ENCODE measurements at places on chromosomes 1 and 21.

DNA sequence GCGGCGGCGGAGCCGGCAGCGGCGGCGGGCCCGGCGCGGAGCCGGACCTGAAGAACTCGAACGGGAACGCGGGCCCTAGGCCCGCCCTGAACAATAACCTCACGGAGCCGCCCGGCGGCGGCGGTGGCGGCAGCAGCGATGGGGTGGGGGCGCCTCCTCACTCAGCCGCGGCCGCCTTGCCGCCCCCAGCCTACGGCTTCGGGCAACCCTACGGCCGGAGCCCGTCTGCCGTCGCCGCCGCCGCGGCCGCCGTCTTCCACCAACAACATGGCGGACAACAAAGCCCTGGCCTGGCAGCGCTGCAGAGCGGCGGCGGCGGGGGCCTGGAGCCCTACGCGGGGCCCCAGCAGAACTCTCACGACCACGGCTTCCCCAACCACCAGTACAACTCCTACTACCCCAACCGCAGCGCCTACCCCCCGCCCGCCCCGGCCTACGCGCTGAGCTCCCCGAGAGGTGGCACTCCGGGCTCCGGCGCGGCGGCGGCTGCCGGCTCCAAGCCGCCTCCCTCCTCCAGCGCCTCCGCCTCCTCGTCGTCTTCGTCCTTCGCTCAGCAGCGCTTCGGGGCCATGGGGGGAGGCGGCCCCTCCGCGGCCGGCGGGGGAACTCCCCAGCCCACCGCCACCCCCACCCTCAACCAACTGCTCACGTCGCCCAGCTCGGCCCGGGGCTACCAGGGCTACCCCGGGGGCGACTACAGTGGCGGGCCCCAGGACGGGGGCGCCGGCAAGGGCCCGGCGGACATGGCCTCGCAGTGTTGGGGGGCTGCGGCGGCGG, 1.0 kb downstream of the ARID1A start:
- peak; percentile 53 for DNase-seq

- DNase-seq, result no peak
Observed at GRCh38 chr1:86466986-86467385, 1.7 kb upstream of the CLCA1 start.

- DNase-seq, result no peak
Observed at GRCh38 chr1:166693673-166694297, 145.5 kb upstream of the POGK start.

- DNase-seq, result no peak
Observed at GRCh38 chr1:10691740-10692125, 104.7 kb downstream of the CASZ1 start.

DNA sequence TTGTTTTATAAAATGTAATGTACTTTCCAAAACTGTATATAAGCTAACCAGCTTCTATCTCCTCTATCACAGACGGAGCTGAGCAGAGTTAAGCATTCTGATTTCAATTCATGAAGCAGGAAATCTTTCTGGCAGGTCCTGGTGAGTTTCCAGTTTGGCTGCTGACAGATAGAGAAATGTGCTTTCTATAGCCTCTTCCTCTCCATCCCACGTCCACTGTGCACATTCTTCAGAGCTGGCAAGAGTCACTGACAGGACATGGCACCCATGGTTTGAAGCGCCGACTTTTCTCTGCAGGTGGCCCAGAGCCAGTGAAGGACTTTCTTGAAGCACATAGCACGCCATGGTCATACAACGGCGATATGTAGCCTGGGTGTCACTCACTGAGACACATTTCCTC, 52.3 kb upstream of the POU2F1 start:
- no peak for DNase-seq

GRCh38 chr1:65388908-65389695, 31.4 kb upstream of the LEPR start:
- no peak for DNase-seq

DNA sequence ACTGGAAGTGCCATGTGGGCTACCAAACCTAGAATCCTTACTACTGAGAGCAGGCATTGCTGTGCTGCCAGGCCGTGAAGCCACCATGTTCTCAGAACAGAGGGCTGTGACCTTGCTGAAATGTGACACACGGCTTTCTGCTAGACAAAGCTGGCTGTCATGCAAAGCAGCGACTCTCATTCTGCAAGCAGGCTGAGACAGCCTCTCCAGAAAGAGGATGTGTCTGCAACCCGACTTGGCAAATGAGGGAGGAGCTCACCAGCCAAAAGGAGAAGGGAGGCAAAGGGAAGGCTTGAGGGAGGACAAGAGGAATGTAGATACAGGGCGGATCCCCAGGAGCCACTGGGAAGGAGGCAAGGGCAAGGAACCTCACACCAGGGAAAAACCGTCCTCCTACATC, 85.7 kb upstream of the KRTAP19-8 start:
- DNase-seq, result no peak

GRCh38 chr1:48591181-48591580, 119.2 kb upstream of the SPATA6 start:
- DNase-seq, result no peak

DNA sequence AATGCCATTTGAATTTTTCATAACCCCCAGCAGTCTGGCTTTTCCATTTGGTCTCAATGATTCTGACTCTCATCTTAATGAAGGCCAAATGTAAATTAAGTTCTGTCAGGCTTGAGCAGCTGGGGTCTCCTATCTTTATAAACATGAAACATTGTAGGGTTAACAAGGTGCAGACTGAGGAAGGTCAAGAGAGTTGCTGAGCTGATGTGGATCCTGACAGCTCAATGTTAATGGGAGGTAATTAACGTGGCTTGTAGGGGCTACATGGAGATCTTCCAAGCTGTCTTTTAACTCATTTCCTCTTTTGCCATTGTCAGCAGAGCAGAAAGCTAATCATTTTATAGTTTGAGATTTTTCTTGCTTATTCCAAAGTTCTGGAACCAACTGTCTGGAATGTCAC, 55.2 kb downstream of the FGGY start:
- no peak for DNase-seq

DNA sequence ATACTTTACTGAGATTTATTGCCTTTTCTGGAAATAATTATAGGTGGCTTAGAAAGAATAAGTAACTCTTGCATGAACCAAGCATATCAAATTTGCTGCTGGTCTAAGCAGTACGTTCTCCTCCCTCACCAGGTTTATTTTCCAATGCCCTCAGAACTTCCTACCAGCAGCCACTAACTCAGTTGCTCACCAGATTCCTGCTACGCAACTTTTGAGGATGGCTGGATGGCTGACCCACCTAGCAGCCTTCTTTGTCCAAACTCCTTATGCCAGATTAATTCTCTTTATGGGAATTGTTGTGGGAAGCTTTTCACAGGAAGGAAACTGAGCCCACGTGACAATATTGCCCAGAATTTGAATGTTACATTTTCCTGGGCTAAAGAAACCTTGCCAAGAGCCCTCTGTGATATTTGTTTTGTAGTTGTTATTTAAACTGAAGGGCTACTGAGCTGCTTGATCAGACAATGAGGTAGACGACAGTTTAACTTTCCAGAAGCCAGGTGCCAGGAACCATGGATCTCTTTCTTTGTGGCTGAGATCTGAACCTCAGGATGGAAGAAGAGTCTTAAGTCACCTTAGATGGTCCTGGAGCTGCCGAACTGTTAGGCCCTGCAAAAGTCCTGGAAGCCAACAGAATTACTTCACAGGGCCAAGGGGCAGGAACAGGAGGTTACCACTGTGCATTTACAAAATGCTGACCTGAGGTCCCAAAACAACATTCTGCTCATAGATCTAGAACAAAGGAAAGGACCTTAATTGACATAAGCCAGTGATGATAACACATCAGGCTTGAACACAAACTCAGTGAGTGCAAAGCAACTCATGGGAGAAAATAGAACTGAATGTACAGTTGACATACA, 85.5 kb upstream of the ATP1A1 start:
- DNase-seq, result no peak

- DNase-seq, result peak; percentile 51
Observed at GRCh38 chr1:36306210-36306901, at the start of gene SH3D21. TSS of gene SH3D21 (plus strand) at chr1:36306368. CDS start at chr1:36306421, 53 bp downstream.

DNA sequence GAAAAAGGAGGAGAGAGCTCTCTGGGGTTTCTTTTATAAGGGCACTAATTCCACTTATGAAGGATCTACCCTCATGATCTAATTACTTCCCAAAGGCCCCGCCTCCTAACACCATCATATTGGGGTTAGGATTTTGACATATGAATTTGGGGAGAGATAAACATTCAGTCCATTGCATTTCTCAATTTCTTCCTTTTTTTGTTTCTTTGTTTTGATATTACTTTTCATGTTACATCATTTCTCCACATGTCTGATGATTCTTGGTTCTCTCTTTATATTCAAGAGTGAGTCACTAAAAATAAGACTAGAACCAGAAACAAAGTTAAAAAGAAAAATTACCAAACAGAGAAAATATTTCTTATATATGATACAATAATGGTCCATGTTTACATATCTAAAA, 63.2 kb upstream of the DUSP10 start:
- DNase-seq, result no peak

GRCh38 chr1:27531959-27532685, 42.2 kb upstream of the WASF2 start:
- DNase-seq, result no peak

DNA sequence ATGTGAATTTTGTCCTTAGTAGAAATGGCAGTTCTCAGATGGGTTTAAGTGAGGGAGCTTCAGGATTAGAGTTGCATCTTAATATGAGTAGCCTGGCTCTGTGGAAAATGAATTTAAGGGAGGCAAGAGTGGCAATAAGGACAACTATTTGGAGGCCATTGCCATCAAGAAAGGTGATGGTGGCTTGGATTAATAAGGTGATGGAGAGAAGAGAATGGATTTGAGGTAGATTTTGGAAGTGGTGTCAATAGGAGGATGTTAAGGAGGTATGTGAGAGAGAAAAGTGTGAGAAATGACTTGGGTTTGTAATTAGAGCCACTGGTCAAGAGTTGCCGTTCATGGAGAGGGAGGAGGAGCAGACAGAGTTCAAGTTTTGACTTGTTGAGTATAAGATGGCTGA, 16.3 kb downstream of the CLIC4 start:
- DNase-seq, result no peak

GRCh38 chr1:157944663-157945280, 48.7 kb upstream of the KIRREL1 start:
- DNase-seq, result no peak

DNA sequence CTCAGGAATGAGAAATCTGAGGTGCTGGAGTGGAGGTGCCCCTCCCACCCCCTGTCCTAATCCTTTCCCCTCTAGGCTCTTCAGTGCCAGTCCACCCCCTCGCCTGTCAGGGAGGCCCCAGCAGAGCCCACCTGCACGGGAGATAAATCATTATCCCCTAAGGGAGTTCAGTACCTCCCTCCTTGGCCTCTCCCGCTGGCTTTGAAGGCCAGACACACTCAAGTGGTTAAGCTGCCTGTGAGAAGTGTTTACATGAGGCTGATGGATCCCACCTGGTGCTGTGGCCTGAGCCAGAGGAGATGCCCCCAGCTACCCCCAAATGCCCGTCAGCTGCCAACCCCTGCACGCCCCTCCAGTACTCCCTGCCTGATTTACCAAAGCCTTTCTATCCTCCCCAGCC, 3.7 kb downstream of the RSPO1 start:
- DNase-seq, result no peak

GRCh38 chr1:52157582-52157981, 15.7 kb downstream of the ZFYVE9 start:
- no peak for DNase-seq

DNA sequence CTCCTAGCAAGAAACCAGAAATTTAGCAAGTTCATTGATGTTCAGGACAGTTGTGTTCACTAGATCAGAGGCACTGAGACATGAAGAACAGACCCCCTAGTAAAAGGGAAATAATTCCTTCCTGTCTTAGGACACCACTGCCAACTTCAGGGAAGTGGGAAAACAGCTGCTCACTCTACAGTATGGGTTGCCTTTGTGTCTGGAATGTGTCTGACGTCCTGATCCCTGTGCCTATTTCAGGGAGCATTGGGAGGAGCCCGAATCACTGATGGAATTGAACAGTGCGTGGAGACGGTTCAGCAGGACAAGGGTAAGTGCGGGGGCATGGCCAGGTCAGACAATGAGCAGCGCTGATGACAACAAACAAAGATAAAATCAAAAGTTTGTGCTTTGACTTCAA, 21.0 kb downstream of the S100A11 start:
- DNase-seq, result no peak

DNA sequence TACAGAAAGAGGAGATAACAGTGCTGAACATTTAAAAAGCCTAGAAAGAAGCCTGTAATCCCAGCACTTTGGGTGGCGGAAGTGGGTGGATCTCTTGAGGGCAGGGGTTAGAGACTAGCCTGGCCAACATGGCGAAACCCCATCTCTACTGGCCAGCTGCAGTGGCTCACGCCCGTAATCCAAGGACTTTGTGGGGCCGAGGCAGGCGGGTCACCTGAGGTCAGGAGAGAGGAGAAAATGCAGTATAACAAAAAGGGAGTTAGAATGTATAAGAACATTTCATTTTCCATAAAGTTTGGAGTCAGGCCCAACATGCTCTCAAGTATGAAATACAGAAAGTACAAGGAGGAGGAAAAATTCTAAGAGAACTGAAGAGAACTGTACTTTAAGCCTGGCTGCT, 134.5 kb downstream of the SMYD3 start:
- no peak for DNase-seq

- DNase-seq, result no peak
Observed at GRCh38 chr1:213687832-213688231, 299.9 kb upstream of the PROX1 start.

- no peak for DNase-seq
Observed at GRCh38 chr21:37227071-37228002, 39.8 kb downstream of the VPS26C start.

DNA sequence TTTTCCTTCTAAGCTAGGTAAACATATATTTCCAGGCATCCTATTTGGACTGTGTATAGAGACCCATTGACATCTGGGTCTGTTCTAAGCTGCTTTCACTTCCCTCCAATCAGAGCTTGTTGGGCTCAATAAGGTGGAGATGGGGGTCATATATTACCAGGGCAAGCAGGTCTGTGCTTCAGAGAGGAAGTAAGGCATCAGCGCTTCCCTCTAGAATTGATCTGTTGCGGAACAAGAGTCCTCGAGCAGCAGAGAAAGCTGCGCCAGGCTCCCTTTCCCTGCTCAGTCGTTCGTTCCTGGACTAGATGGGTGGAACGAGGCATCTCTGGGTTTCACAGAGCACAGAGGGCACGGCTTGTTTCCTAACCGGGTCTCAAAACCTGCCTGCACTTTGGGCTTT, 63.5 kb downstream of the DISC1 start:
- DNase-seq, result no peak

GRCh38 chr21:15449556-15449955, 280.2 kb upstream of the USP25 start:
- no peak for DNase-seq

All from GM10248 (cell line).